ENCODE measurements at places on chromosomes 1 and 21.

GRCh38 chr1:101311146-101311920, 74.5 kb downstream of the S1PR1 start:
- no peak for DNase-seq

DNA sequence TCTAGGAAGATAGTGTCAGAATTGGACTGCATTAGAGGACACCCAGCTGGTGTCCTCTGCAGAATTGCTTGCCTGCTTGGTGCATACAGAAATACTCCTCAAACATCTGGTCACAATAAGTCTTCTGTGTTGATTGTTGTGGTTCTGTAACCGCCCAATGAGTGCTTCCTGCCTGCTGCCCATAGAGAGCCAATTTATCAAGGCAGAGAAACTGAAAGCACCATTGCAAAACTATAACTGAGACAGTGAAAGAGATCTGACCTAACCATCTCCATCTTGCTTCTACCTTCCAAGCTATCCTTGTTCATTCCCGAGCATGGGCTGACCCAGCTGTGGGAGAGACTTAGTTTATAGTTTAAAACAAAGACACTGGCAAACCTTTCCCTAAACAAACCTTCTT, 462.4 kb upstream of the RGS18 start:
- no peak for DNase-seq

DNA sequence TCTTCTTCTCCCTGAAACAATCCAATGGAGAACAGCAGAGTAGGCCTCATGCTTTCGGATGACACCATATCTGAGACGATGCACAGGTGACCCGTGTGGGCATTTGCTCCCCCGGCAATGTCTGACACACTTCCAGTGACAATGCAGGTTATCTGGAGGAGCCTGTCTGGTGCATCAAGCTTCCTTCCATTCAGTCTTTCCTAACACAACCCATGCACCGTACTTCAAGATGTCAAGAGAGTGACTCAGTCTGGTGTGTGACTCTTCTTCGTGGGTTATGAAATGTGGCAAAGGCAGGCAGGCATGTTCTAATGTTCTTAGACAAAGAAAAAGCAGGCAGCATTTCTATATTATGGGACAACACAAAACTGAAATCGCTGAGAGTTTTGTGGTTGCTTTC, 159.1 kb downstream of the EDEM3 start:
- DNase-seq, result no peak

DNA sequence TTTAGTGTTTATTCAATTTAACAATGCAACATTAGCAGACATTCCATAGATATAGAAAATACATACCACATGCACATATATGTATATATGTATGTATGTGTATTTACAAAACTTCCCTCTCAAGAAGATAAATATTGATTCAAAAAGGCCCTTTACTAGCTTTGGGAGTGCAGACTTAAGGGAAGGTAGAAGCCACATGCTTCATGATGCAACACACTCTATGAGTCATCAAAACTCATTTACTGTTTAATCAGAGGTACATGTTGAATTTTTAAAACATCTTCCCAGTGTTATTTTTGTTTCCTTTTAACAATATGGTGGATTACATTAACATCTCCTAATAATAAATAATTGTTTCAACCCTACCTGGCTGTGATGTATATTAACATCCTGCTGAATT, 61.4 kb upstream of the KIRREL1 start:
- DNase-seq, result no peak

DNA sequence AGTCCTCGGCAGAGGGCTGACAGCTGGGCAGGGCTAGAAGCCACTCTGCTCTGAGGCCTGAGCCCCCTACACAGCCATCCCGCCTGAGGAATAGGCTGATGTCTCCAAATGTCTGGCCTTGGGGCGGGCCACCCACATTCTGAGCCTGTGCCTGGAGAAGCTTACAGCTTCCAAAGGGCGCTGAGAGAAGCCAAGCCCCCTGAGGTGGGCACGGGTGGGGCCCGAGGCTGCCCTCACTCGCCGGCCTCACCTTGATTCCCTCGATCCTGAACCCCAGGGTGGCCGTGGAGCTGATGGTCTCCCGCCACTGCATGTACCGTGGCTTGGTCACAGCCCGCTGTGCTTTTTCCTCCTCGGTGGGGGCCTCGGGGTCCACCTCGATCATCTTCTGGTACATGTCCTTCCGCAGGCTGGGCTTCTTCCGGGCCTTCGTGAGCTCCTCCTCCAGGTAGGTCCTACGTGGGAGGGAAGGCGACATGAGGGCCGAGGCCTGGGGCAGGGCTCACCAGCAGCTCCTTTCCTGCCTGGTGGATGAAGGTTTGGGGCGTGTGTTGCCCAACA, 93.2 kb downstream of the STUM start:
- no peak for DNase-seq

DNA sequence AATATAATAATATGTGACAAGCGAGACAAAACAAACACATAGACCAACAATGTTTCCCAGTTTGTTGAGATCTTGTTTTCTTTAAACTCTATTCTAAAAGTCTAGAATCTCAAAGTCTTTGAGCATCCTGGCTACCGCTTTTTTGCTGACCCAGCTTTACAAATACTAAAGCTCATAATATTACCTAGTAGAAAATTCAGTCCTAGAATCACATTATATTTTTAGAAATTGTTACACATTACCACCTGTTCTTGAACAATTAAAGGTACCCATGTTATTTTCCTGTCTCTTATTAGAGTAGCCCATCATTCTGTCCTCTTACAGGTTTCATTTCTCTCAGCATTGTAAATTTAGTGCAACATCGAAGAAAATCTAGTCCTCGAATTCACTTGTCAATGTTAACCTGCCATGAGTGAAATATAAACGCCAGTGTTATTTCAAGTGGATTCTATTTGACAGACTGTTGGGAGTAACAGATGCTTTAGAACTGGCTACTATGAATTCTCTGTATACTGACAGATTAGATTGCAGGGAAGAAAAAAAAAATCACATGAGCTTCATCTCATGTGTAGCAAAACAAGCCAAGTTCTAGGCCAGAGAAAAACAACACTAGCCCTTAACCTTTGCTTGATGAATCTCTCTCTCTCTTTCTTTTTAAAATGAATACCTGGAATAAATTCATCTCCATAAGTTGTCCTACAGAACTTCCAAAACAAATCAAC, 851.2 kb upstream of the ADAMTS5 start:
- DNase-seq, result no peak

GRCh38 chr1:171166361-171166760, 18.7 kb upstream of the FMO2 start:
- DNase-seq, result no peak

GRCh38 chr1:23462766-23463165, 21.2 kb downstream of the ASAP3 start:
- no peak for DNase-seq

- no peak for DNase-seq
Measured at GRCh38 chr1:89195476-89195875, 3.3 kb downstream of the GBP4 start.

DNA sequence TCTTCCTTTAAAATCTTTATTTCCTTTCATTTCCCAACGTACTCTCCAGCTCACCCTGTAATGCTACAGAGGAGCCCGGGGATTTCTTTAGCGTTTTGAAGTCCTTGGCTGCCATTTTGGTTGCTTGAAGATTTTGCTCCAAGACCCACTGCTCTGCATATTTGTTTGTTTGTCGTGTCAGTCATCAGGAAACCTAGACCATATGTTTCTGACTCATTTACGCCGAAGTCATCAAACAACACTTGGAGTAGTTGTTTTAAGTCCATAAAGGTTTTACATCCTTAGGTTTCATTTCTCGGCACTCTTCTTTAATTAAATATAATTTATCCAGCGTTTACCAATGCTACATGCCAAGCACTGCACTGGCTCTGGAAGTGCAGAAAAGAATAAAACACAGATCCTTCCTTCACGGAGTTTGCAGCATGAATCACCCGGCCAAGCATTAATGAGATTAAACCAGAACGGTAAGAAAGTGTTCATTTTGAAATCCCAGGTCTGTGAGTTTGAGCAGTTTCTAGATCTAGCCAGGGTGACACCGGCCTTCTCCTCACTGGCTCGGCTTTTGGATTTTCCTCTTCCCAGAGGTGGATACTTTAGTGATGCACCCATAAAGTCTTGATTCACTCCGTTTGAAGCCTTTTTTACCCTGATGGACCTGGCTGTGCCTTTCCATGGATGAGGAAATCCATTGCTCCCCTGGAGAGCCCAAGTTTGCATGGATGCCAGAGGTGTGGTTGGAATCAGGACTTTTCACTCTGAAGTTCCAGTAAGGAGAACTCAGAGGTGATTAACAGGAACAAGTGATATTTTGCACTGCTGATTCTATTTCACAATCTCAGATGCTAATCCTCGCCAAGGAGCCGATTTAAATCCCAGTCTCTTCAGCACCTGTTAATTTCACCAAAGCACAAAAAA, 109.3 kb downstream of the KAZN start:
- DNase-seq, result no peak

DNA sequence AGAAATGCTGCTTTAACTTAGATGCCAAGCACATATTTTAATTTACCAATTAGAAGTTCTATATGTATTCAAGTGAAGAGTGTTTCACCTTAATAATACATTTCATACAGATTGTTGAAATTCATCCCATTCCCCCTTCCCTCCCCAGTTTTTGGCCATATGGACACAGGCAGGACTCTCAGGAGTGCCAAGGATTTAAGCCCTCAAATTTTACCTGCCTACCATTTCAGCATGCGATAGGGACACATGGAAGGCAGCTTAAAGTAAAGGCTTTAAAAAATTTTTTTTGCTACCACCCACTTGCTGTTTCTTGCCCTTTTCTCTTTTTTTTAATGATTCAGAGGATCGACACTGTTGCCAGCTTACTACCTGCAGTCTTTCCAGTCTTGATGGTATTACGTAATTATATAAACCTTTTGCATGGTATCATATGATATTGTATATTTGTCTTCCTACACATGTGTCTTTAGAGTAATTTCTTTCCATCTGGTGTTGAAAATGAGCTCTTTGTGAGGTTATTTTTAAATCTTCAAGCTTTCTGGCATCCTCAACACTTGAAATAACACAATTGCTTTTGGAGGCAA, 7.0 kb downstream of the EPB41 start:
- DNase-seq, result no peak

- no peak for DNase-seq
Measured at GRCh38 chr1:33626801-33627200, 154.4 kb downstream of the ZSCAN20 start.

GRCh38 chr1:18400347-18401102, 80.2 kb upstream of the KLHDC7A start:
- no peak for DNase-seq

DNA sequence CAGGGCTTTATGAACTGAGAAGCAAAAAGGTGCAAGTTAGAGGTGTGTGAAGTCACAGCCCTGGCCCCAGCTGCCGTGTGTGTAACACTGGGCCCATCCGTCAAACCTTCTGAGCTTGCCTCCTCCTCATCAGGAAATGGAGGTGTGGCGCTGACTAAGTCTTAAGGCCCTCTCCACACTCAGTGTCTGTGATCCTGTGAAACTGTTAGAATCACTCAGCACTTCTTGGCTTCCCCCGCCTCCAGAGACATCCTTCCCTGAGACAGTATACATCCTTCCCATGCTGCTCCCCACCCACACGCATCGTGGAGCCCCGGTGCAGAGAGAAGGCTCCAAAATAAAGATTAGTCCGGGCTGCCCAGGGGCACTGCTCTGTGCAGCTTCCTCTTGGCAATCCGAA, 33.3 kb downstream of the LRP8 start:
- no peak for DNase-seq

DNA sequence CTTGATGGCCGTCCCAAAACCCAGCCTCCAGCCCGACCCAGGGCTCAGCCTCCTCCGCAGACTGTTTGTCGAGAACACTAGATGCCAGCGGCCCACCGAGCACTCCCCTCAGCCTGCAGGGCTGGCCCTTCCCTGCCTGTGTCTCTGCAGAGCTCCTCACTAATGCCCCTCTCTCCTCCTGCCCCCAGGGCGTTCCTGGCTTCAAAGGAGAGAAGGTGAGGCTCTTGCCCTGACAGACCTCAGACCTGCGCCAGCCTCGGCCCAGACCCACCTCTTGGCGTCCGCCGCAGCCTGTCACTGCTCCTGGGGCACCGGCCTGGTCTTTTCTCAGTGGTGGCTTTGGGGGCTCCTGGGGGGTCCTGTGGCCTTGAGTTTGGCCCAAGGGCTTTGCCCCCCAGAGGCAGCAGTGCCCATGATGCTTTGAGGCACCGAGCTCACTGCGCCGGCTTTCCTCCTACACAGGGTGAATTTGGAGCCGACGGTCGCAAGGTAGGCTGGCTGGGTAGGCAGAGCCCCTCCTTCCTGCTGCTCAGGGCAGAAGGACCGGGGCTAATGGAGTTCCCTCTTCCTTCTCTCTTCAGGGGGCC, 18.4 kb downstream of the COL6A2 start:
- no peak for DNase-seq

GRCh38 chr1:210412240-210412639, 83.5 kb downstream of the HHAT start:
- DNase-seq, result no peak

DNA sequence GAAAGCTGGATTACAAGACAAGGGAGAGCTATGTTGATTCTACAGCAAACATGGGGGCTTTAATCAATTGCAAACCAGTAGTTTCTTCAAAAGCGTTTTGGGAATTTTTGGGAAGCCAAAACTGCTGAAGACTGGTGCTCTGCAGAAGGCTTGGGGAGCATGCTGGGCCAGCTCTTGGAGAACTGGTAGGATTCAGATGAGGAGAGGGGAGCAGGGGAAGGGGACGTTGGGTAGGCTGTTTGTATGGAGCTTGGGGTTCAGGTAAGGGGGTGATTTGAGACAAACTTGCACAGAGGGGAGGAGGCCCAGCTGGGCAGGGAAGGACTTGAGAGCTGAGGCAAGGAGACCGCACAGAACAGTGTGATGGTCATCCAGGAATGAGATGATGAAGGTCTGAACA, 2.6 kb upstream of the MYOG start:
- DNase-seq, result no peak

DNA sequence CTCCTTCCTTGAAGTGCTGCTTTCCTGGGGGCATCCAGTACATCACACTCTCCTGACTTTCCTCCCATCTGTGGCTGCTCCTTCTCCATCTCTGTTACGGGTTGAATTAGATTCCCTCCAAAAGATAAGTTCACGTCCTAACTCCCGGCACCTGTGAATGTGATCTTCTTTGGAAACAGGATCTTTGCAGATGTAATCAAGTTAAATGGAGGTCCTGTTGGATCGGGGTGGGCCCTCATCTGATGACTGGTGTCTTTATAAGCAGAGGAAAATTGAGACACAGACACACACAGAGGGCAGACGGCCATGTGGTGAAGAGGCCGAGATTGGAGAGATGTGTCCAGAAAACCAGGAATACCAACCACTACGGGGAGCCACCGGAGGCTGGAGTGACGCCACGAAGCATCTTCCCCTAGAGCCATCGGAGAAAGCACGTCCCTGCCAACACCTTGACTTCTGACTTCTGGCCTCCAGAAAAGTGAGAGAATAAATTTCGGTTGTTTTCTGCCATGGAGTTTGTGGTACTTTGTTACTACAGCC, 36.0 kb downstream of the ZBTB18 start:
- DNase-seq, result no peak

DNA sequence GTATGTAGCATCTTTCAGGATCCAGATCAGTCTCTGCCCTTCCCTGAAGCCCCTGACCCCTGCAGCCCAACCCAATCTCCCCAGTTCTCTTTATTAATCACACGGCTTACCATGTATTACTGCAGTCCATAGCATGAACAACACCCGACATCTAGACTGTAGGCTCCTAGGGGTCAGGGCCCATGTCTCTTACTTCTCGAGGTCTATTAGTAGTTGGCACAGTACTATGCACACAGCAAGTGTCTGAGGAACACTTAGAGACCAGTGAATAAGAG, 27.1 kb downstream of the CAMK1G start:
- no peak for DNase-seq

GRCh38 chr1:25056536-25056935, 126.5 kb upstream of the RUNX3 start:
- DNase-seq, result no peak
